NCI-H2107 (cell line): ENCODE measurements at places on chromosomes 11 and 22.

GRCh38 chr11:95102733-95103132 is 13.1 kb downstream of the ENDOD1 start:
- no peak for DNase-seq

- DNase-seq: no peak
Observed at GRCh38 chr11:69448471-69449284, 32.8 kb upstream of the LINC01488 start.

- DNase-seq: peak; percentile 16
Observed at GRCh38 chr22:31969789-31970489, 25.6 kb downstream of the YWHAH start.

GRCh38 chr22:46748908-46749675 is 11.0 kb upstream of the CERK start:
- no peak for DNase-seq

- no peak for DNase-seq
Observed at GRCh38 chr22:27752771-27753170, 48.8 kb downstream of the MN1 start.

- no peak for DNase-seq
Observed at GRCh38 chr11:127000291-127000968, at the start of gene KIRREL3. TSS of gene KIRREL3 (minus strand) at chr11:127000770.

DNA sequence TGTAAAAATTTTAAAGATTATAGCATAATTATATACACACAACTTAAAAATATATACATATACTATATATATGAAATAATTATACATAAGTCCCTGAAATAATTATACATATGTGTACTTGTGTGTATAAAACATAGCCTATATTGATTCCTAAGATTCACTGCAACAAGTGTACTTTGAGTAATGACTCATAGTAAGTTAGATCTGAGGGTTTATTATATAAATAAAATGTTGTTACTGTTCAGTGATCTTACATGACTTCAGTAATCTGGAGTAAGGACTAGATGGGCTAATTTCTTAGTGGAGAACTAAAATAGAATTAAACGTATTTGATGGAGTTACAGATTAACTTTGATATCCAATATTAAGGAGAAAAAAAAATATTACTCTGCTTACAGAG is 350.5 kb downstream of the CNTN5 start:
- DNase-seq: no peak

DNA sequence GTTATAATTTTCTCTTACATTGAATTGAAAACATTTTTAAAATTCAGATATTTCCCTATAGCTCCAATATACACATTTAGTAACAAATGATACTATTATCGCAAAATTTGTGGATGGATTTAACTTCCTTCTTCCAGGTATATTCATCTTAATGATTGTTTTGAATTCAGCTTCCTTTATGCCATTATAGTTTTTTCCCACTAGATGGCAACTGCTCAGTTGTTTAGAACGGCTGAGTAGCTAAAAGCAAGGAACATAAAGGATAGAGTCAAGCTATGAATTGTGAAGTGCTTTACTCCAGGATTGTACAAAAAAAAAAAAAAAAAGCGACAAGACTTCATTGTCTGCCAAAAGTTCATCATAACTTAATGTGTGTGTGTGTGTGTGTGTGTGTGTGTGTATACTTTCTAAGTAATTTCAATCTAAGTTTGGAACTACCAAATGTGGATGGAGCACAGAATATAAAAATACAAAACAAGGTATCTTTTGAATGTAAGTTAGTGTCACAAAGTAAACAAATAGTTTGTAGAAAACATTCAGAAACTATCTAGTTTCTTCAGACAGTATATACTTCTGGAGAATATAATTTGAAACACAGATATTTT is 846.4 kb downstream of the DLG2 start:
- DNase-seq: no peak

DNA sequence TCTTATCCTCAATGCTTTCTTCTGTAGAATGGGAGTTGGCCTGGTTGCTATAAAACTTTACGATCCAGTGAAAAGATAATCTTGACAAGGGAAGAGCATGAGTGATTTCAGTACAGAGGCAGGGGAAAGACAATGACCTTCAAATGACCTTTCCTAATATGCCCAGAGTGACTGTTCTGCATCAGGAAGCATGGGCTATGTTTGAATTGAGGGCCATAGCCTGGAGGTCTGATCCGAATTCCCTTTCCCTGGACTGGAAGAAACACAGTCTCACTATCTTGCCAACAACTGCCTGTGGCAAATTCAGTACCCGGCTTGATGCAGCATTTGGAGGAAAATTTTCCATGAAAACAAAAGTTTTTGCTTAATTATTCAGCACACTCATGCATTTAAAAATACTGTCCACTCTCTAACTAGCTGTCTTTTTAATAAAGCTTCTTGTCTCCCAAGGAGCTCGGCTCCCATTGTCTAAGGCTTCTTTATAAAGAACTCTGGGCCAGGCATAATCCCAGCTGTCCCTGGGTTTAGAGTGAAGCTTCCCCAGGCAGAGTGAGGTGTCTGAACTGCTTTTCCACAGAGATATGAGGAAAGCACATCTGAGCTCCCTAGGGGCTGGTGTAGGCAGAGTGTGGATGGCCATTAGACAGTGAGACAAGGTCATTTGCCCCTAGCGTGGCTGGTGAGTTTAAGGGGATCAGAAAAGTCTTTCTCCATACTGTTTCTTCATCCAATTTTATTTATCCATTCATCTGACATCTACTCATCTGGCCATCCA is 132.7 kb upstream of the CADM1 start:
- no peak for DNase-seq

GRCh38 chr11:65503949-65504673 is 5.3 kb downstream of the MALAT1 start:
- no peak for DNase-seq

DNA sequence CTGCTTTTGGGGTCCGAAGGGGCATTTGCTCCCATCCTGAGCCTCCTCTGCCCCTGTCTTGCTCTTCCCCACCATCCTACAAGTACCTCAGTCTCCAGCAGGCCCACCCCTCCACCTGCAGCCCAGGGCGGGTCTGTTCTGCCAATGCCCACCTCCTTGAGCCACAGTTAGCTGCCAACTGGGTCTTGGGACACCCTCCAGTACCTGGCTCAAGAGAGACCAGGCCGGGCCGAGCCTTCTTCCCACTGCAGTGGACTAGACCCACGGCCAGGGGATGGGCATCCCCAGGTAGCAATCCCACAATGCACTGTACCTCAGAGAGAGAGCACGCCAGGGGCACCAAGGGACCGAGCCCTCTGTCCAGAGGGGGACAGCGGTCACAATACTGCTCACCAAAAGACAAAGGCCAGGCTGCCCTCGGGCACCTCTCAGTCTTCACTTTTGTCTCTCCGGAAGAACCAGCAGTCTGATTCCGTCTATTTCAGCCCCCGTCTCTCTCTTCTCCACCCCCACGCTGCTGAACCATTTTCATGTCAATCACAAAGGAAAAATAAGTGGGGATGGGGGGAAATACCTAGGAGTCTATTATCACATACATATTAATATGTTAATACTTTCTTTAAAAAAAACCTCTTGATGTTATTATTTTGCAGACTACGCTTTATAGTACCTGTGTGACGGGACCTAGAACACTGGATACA is 51.7 kb downstream of the SYT13 start:
- DNase-seq: no peak

DNA sequence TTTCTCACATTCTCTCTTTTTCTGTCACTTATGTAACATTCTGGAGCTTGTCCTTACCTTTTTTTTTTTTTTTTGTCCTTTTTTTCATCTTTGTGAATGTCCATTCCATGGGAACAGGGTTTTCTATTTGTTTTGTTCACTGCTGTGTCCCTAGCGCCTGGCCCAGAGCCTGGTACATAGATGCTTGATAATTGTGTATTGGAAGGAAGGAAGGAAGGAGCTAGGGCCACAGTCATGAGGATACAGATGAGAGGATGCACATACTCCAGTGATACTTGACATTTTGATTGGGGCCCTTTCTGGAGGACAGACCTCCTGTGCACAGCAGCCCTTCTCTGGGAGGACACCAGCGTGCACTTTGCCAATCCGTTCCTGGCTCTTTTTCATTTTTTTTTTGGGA is 68.9 kb downstream of the KIAA1671 start:
- DNase-seq: no peak

DNA sequence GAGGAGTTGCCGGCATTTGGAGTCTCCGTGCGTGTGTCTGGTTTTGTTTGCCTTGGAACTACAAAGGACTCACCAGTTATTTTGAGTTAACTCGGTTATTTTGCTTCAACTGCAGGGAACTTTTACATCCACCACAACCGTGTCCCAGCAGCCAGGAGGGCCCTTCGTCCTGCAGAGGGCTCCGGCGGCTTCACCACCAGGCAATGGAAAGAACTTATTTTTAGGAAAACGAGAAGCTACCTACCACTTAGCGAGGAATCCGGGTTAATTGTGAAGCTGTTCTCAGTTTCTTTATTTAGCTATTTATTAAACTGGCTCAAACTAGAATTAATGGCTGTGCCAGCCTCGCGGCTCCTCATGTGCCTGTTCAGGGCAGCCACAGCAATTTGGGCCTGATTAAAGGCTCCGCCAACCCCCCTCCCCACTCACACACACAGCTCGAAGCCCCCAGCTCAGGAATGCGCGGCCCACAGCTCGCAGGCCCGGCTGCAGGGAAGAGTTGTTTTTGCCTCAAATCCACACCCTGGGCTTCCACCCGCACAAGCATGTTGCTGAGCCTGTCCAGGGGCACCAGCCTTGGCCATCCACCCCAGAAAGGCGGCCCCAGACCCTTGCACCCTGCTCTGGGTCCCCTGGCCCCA is 55.9 kb upstream of the FGF3 start:
- no peak for DNase-seq

GRCh38 chr11:65426839-65427690 is 4.5 kb downstream of the NEAT1 start:
- DNase-seq: no peak

GRCh38 chr22:46777609-46777970 is 15.1 kb downstream of the TBC1D22A start:
- no peak for DNase-seq

DNA sequence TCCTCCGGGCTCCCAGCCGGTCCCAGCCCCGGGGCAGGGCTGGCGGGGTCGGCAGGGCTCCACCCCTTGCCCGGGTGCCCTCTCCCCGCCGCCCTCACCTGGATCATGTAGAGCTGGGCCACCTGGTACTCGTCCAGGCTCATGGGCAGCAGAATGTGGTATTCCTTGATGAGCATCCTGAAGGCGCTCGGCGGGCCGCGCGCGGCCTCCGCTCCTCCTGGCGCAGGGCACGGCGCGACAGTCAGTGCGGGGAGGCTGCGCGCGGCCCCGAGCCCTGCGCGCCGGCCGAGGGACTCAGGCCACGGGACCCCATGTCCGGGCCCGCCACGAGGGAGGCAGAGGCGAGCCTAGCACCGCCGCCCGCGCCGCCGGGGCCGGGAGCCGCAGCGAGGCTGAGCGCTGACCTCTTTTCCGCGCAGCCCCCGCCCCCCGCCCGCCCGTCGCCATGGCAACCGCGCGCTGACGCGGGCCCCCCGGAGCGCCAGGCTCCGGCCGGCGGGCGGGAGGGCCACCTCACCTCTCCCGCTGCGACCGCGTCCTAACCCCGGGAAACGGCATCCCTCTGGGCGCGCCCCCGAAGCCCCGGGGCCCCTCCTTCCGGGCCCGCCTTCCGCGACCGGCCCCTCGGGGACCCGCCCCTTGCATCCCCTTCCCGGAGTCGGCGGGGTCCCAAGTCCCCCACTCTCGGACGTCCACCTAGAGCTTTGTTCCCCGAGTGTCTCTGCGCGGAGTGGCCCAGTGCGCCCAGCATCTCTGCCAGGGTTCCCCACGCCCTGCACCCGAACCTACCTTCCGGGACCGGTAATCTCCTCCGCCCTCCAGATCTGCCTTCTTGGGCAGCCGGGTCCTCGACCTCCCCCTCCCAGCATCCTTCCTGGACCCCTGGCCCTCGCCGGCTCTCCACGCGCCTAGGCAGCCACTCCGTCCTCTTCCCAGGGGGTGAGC is 886 bp downstream of the PITPNM1 start:
- DNase-seq: no peak

DNA sequence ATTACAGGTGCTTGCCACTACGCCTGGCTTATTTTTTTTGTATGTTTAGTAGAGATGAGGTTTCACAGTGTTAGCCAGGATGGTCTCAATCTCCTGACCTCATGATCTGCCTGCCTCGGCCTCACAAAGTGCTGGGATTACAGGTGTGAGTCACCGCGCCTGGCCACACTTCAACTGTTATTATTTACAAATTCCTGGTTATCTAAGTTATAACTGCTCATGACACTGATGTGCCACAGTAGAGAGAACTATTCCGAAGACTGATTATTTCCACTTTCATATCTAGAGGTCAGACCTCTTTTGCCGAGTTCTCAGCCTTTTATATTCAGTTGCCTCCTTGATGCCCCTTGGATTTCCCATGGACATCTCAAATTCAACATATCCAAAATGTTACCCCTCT is 3.9 kb upstream of the NUP160 start:
- no peak for DNase-seq

DNA sequence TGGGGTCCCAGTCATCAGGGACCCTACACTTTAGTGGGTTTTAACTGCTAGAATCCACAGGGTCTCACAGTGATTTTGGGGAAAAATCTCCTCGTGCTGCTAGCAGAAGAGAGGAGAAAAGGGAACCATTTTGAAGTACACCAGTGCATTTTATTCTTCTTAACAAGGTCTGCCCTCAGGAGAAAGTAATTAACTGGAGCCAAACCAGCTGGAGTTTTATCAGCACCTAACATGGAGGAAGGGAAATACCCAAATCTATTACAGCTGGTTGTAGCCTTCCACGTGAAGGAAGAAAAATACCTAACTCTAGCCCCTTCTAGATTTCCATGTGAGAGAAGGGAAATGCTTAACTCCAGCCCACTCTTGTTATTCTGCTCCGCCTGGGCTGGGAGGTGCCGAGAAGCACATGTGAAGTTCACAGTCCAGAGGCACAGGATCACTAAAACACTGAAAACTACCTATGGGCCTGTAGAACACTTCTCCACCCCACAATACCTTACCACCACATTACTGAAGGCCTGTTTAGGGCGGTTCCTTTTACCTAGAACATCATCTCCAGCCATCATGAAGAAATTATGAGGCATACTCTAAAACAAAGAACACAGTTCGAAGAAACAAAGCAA is 31.3 kb upstream of the TEAD1 start:
- no peak for DNase-seq

DNA sequence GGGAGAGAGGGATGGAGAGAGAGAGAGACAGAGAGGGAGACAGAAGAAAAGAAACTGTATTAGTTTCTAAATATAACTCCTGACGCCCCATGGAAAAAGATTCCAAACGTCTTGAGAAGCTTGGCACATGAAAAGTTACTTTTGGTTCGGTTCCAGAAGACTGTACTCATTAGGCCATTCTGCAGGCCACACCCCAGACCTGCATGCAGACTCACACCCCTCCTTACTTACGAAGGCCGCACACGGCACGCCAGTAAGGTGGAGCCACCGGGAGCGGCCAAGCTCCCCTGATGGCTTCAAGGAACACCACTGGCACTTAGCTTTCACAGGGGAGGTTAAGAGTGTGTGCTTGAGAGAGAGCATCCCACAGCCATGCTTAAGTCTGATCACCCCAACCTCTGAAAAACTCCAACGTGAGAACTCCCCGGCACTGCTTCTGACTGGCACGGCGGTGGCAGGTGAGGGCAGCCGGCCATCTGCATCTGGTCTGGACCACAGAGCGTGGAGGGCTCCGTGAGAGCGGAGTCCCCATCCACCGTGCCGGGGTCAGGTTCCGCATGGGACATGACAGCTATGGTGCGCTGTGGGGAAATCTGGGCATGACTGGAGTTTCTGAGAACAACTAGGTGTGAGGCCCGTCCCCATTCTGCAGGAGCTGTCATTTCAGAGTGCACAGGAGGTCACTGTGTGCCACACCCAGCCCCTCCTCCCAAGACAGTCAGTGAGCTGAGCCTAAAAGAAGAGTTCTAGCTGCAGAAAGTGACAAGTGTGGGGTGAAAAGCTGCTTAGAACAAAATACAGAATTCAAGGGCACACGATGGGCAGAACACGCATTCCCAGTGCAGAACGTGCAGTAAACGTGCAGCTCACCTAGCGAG is 62.4 kb downstream of the MYH9 start:
- DNase-seq: no peak
